ENCODE measurements at places on chromosomes 2 and 18.

DNA sequence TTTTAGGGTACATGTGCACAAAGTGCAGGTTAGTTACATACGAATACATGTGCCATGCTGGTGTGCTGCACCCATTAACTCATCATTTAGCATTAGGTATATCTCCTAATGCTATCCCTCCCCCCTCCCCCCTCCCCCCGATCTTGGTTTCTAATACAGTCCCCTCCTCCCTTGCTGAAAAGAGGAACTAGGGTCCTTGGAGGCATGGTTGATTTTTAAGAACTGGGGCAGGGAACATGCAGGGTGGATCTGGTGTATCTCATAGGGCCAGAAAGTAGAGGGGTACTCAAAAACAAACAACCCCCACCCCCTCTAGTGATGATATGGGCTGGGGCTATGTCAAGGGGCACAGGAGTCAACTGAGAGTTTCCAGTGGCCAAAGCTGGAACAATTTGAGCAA lies 153.4 kb downstream of the UBR3 start:
- DNase-seq = no peak

DNA sequence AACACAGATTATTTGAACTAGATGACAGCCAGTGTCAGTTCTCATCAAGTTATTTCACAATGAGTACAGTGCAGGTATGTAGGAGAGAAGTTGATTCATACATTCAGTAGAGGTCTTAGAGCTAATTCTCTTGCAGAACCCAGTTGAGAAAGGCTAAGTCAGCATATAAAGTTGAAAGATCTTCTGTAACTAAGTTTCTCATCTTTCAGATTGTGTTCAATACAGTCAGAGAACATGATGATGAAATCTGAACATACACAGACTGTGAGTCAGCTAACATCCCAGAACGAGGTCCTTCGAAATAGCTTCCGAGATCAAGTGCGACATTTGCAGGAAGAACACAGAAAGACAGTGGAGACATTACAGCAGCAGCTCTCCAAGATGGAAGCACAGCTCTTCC lies 41.9 kb upstream of the LIMS1 start:
- peak; percentile 68 for DNase-seq

GRCh38 chr2:162934191-162934590 lies 95.6 kb upstream of the KCNH7 start:
- peak; percentile 2 for DNase-seq

- DNase-seq = peak; percentile 98
Observed at GRCh38 chr2:112627060-112628040, 18.4 kb upstream of the SLC20A1 start.

DNA sequence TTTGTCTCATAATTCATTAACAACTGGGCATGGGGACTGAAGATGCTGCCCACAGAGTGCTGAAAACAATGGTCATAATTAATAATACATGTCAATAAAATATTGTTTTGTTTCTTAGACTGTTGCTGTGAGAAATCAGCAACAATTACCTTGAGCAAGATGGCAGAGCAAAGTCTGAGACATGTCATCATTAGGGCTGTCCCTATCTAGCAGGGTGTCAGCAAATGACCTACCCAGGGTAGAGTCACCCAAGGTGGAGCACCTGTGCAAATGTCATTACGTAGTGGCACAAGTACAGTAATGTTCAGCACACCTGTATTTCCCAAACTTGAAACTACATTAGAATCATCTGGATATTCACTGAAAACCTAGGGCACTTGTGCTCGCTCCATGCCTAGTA lies 10.6 kb upstream of the IL36A start:
- no peak for DNase-seq

All from fibroblast of the aortic adventitia (primary cell).